Stimulated activated CD8-positive, alpha-beta memory T cell treated with anti-CD3 and anti-CD28 coated beads, Interleukin-4, amount 100 ng/mL, for 24 hours (primary cell): ENCODE measurements at places on chromosomes 5 and 9.
A peak's percentile ranks its signal among the peaks of the same experiment; 100 is the strongest.

GRCh38 chr9:122053064-122053463, 40.0 kb downstream of the TTLL11 start:
- no peak for DNase-seq

GRCh38 chr5:166595274-166595951, 1696.0 kb upstream of the WWC1 start:
- no peak for DNase-seq

DNA sequence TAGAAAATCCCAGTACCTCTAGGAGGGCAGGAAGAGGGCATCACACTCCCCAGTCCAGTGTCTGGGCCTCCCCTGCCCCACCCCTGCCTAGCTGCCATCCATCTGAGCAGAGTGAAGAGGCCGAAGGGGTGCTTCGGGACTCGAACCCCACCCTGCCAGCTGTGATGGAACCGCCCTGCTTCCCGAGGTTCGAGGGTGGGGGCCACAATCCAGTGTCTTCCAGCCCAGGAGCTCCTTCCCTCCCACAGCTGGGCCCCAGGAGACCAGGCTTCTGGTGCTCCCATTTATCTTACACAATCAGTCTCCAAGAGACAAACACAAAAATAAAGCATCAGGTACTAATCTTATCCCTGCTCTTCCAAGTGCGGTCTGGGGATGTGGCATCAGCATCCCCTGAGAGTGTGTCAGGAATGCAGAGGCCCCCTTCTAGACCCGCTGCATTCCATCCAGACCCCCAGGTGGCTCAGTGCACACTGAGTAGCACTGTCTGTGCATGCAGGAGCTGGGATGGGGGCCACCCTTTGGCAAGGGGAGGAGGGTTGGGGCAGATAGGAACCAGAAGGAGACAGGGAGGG, 122.8 kb upstream of the TBC1D2 start:
- no peak for DNase-seq

DNA sequence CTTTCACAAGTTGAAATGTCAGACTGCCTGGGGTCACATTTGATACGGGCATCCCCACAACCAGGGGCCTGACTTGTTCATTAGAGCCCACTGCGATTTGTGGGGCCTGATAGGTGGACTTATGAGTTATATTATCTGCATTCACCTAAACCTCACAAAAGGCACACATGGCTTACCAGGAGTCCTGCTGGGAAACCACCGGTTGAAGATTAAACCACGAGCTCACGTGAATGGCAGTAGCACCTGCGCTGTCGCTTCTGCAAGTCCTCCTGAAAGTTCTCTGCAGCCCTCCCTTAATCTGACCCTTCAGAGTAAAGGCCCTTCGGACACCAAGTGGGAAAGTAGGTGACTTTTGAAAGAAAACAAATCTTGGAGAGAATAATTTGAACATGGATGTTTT, 68.9 kb downstream of the PPIC start:
- no peak for DNase-seq

GRCh38 chr9:97665742-97666141, 31.4 kb downstream of the XPA start:
- DNase-seq, result no peak

GRCh38 chr5:54173251-54173650, 137.1 kb downstream of the ARL15 start:
- no peak for DNase-seq

- DNase-seq, result no peak
Measured at GRCh38 chr5:41747708-41748107, 122.5 kb downstream of the OXCT1 start.

DNA sequence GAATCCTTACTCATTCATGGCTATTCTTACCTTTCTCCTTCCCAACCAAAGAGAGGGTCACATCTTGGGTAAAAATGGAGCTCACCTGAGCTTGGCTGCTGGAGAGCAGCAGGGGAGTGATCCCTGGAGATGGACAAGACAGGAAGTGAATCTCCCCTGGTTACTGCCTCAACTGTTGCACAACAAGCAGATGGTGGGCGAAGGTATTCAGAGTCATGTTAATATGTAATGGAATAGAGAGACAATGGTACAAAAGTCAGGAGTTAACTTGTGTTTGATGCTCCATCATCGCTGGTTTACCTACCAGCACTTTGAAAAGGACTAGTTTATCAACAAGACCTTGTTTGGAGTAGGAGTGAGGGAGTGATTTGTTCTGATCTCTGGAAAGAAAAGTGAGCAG, 13.0 kb upstream of the PLPP1 start:
- no peak for DNase-seq

- DNase-seq, result no peak
Measured at GRCh38 chr5:37738057-37738691, 101.7 kb downstream of the GDNF start.

DNA sequence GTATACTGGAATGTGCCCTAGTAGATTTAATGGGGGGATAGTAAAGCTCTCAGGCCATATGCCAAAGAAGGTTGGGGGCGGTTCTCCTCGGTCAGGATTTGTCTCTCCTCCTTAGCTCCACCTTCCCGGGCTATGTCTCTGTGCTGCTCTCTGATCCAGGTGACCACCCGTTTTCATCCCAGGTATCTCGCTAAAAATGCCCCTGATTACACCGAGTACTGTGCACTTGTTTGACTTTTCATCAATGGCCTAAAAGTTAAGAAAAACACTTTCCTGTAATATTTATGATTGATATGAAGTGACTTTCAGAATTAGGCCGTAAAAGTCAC, 724 bp downstream of the NDUFS6 start:
- no peak for DNase-seq

DNA sequence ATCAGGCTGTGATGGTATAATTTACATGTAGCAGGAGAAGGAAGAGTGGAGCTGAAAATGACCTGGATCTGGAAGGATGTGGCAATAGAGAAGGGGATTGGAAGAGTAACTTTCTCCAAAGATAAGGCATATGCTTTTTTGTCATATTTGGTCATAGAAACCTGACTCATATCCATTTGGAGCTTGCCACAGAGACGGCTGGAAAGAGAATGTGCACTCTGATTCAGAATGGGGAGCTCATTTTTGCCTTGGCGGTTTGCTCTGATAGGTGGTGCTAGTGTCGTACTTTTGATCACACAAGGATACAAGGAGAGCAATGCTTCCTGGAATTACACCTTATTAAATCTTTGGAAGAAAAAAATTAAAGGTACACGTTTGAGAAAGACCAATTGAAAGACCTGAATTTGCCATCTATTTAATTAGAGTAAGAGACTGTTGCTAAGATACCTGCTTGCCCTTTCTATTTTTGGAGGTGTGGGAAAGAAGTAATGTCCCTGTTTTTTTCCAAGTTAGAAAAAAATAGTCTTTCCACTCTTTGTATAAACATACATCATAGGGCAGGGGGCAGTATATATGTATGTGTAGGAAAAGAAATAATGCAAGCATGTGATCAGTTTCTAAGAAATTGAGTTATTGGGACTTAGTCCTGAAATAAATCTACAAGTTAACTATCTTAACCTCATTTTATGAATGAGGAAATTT, 5.4 kb downstream of the LSM11 start:
- DNase-seq, result no peak

DNA sequence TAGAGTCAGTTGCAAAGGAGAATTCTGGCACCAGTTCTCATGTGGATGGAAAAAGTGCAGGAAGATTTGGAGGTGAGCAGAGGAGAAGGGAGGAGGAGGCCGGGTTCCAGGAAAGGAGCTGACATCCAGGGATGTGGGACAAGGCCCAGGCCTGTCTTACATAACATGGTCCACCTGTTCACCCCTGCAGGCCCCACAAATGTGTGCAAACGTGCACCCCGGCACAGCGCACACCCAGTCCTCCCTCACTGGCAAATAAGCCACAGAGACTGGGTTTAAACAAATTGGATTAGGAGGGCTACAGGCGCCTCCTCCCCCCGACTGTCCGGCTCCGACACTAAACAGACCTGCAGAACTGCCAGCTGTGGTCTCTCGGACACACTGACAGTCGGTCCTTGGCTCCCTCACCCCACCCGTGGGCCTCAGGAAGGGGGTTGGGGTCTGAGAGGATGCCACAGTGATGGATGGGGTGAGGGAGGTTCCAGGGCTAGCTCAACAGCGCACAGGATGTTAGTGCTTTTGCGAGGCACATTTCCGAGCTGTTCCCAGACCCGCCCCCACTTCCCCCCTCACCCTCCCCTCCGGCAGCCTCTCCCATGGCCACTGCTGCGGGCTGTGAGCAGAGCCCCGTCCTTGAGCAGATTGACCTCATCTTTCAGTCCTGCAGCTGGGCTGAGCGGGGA, 43.4 kb upstream of the IL17B start:
- no peak for DNase-seq

DNA sequence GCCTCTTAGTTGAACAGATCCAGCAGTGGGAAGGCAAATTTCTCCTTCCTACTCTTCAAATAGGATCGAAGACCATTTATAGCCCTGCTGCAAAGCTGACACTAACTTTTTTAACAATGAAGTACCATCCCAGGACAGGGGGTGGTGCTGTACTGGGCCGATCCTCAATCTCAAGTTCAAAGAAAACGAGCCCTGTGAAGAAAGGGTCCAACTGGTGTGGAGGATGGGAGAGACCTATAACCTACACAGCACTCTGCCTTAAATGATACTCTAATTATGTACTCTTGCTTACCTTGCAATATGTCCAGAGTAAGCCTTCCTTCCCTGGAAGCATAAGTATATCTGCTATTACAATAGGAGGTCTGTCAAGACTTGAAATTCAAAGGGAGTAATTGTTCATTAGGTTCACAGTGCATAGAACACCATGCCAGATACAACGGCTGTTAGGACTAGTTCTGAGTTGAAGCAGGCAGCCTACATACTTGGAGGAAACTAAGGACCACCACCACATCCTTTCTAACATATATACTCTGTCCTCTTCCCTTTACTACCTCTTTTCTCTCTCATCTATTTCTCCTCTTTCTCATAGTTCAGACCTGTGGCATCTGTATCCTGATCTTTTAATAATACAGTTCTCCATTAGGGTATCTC, 6.2 kb downstream of the ETF1 start:
- no peak for DNase-seq

DNA sequence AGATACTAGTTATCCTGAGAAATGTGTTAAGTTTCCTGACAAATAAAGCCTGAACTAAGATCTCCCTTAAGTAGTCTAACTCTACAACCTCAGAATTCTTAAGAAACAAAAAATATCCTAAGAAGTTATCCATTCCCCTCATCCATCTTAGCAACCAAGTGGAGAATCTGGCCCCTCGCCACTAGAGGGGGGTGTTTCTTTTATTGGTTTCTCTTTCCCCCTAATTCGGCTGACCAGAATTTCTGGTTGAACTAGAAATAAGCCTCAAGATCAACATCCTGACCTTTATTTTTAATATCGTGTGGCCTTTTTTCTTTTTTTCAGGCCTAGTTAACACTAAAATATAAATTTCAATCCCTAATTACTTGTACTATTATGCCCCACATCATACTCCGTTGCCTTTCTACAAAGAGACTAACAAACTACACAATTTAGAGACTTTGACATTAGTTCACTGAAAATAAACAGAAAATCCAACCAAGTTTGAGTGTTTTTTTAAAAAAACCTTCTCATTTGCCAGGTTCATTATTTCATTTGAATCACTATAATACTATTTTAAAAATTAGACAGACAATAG, 14.3 kb upstream of the NR4A3 start:
- DNase-seq, result peak; percentile 50

DNA sequence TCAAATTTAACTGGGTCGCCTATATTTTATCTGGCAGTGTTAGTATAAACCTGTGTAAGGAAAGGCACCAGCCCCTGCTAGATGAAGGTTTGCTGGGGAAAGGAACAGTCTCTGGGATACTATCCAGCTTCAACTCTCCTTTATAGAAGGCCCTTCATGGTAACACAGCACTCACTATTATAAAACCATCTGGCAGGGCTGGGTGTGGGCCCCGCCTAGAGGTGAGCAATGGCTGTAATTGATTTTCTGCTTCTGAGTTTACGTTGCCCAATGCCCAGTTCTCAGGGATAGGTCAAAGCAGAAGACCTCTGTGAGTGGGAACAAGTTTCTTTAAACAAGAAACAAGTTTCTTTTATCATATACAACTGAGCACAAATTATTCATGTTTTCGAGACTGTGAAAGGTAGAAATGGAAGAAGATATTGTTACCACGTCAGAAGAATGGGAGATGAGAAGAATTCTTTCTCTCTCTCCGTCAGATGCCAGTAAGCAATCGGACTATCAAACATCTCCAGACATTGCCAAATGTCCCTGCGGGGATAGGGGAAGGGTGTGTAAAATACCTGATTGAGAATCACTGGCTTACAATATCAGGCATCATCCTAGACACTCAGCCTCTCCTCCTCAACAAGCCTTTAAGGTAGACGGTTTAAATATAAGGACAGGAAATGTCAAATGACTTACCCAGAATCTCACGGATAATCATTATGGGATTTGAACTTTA, 205.9 kb downstream of the PDZD2 start:
- DNase-seq, result no peak
